ENCODE measurements at places on chromosomes 3 and 15. TPM values are rescaled to one million over a fixed set of nuclear protein-coding genes. Genes with fewer than 3 reads are reported as not detected.

NCKIPSD gene
- 21.0 TPM for total RNA-seq

ST3GAL6 gene
- total RNA-seq, result 1.4 TPM

ITGB5 gene
- total RNA-seq, result 71.7 TPM

CADM2 gene
- not detected for total RNA-seq

TNNC1 gene
- total RNA-seq, result 1.3 TPM

MEX3B gene
- 6.7 TPM for total RNA-seq

GALNT15 gene
- 14.7 TPM for total RNA-seq

PATL2 gene
- not detected for total RNA-seq

EIF4E3 gene
- total RNA-seq, result 0.72 TPM

MNS1 gene
- 0.36 TPM for total RNA-seq

GOLGA8N gene
- 0.83 TPM for total RNA-seq

BOC gene
- total RNA-seq, result 5.3 TPM

REC114 gene
- total RNA-seq, result not detected

ADAMTS7 gene
- 0.83 TPM for total RNA-seq

IQCF5 gene
- not detected for total RNA-seq

EPHB1 gene
- 0.36 TPM for total RNA-seq

GCSAM gene
- total RNA-seq, result not detected

LCMT2 gene
- 12.2 TPM for total RNA-seq

STAB1 gene
- not detected for total RNA-seq

FOXL2NB gene
- not detected for total RNA-seq

PARP15 gene
- not detected for total RNA-seq

TRIM42 gene
- not detected for total RNA-seq

EFCAB12 gene
- under 0.01 TPM for total RNA-seq

CFAP20DC gene
- total RNA-seq, result 1.6 TPM

MLF1 gene
- 5.2 TPM for total RNA-seq

MOBP gene
- total RNA-seq, result not detected

SH2D7 gene
- not detected for total RNA-seq

PLCH1 gene
- not detected for total RNA-seq

DZIP1L gene
- 21.4 TPM for total RNA-seq

MED12L gene
- 0.28 TPM for total RNA-seq

ZNF80 gene
- total RNA-seq, result not detected

KBTBD13 gene
- not detected for total RNA-seq

UBE2E1 gene
- total RNA-seq, result 87.8 TPM

TMCO5A gene
- not detected for total RNA-seq

FGF12 gene
- total RNA-seq, result not detected

KIF23 gene
- 70.5 TPM for total RNA-seq

LDHAL6B gene
- not detected for total RNA-seq

CACNA2D3 gene
- total RNA-seq, result 0.36 TPM

GABPB1 gene
- 76.4 TPM for total RNA-seq

DOCK3 gene
- total RNA-seq, result under 0.01 TPM

MYH15 gene
- 0.28 TPM for total RNA-seq

HACL1 gene
- 28.1 TPM for total RNA-seq

C3orf22 gene
- total RNA-seq, result not detected

IGSF10 gene
- under 0.01 TPM for total RNA-seq

SI gene
- not detected for total RNA-seq
